Fibroblast of skin of left quadriceps (primary cell): ENCODE measurements at places on chromosomes 3 and 15.

- DNase-seq, result no peak
Observed at GRCh38 chr3:48294611-48295263, 38.7 kb downstream of the SPINK8 start.

DNA sequence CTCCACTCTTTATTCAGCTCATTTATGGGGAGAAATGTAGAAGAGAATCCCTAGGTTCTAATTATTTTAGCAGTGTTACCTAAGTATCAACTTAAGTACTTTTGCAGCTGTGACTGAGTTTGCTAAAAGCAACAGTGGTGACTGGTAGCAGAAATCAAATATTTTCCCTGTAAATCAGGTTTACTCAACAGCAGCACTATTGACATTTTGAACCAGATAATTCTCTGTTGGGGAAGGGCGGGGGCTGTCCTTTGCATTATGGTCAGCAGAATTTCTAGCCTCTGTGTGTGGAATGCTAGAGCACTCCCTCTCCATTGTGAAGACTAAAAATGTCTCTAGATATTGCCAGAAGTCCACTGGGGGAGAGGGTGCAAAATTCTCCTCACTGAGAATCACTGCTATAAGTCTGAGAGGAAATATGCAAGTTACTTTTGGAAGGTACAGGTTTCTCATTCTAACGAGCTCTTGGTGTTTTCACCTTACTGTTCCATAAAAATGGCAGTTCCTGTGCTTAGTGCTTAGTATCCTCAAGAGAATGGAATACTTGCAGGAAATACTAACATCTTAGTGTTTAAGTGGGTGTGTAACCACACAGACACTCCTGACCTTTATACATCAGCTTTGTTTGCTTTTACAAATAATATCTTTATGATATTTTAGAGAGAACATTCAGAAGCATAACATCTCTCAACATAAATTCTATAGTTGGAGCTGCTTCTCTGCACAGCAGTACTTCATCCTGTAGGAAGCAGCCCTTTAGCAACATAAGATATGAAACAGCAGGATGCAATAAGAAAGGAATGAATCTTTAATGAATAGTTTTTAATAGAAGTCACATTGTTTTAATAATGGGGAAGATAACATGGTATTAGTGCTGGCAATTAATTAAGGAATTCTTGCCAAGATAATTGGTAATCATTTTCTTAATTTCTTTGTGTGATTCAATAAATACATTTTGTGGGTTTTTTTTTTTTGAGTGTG lies 246.5 kb upstream of the GOLIM4 start:
- no peak for DNase-seq

- DNase-seq, result no peak
Observed at GRCh38 chr3:42591811-42592210, 1.2 kb downstream of the SS18L2 start.

DNA sequence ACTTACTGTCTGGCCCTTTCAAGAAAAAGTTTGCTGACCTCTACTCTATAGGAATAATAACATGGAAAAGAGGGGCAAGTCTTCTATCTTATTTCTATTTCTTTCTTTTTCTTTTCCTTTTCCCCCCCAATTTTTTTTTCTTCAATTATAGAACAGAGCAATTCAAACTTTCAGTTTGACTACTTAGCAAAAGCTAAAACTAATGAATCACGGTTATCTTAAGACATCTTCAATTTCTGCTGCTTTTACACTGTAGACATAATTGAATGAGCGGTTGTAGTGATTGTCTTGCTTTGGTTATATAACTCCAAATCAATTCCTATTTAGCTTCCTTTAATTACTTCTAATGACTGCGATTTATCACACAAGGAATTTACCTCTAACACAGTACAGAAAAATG lies 74.3 kb upstream of the P2RY1 start:
- no peak for DNase-seq

GRCh38 chr3:101635954-101636798 lies 40.8 kb downstream of the ZBTB11 start:
- DNase-seq, result peak; percentile 6

DNA sequence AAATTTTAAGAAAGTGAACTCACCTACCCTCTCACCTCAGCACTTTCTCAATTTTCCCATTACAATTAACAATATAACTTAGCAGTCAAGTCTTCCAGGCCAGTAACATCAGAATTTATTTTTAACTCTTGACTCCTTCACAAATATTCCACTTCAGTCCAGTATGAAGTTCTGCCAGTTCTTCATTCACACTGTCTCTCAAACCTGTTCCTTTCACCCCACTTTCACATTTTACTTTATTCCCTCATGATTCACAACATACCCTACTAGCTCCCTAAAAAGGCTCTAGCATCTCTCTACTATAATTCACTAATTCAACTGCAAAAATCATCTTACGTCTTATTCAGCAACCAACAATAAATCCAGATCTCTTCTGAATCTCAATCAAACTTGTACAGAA lies 3.8 kb downstream of the GSK3B start:
- no peak for DNase-seq

DNA sequence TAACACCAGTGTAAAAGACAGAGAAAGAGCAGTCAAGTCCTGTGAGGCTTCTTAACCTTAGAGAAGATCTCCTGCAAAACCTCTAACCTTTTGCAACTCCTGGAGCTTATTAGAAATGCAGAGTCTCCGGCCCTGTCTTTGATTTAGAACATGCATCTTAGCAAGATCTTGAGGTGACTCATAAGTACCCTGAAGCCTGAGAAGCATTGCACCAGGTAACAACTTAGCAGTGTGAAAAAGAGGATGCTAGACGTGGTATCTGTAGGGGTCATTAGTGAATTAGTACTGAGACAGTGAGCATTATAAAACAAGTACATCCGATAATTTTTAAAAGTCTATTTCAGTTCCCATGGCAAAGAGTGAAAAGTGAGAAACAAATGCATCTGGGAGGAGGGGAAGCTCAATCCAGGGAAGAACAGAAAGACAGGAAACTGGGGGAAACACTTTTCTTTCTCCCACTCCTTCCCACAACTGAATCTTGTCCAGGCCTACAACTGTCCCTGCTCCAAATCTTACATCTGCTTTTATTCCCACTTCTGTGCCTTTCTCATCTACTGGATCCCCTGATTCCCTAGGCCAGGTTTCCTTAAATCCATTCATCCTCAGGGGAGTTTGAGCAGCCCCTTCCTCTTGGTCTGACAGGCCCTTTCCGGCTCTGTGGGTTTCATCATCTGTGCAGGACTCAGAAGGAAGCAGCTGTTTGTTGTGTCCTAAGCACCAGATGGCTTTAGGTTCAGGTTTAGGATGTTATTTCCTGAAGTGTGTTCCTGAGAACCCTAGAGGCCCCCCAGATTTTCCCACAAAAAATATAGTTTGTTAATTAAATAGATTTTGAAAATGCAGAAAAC lies 128.1 kb upstream of the IL12A start:
- DNase-seq, result no peak

- no peak for DNase-seq
Observed at GRCh38 chr15:101204739-101205535, 46.9 kb downstream of the CHSY1 start.

DNA sequence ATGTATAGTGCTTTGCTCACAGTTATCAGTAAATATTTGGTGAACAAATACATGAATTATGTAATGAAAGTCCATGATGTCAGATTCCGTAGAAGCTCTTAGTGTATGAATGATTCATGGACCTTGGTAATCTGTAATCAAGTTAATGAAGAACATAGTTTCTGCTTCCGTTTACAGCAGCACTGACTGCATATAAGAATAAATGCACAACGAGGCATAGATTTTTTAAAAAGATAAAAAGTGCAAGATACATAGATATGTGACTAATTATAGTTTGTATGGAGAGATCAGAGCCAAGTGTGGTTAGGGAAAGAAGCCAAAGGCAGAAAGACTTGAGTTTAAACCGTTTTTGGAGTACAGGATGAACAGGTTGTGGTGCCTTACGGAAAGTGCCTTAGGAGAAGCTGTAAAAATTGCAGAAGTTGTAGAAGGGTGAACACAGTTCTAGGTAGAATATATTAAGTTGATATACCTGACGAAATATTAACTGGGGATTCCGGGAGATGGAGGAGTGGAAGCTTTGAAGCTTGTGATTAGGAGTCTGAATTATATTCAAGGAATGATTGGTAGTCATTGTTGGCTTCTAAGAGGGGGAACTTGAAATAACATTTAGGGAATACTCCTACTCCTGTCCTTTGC lies 293.1 kb downstream of the NLGN1 start:
- DNase-seq, result peak; percentile 14

DNA sequence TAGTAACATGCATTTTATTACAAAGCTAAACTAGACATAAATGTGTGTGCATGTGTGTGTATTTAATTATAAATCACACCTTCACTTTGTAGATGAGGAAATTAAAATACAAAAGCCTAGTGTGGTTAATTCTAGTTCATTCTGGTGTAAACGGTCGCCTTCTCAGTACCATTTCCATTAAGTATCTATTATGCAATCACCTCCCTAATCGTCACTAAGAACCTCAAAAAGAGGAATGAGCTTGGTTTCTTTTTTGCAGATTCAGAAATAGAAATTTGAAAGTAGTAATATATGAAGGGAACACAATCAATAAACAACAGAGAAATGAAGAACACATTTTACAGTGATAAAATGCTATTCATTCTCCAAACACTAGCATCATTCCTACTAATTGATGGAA lies 233.2 kb downstream of the ZBBX start:
- no peak for DNase-seq

GRCh38 chr15:36401586-36401966 lies 177.8 kb upstream of the CDIN1 start:
- no peak for DNase-seq

GRCh38 chr3:52527732-52528585 lies 5.7 kb downstream of the NT5DC2 start:
- DNase-seq, result no peak

DNA sequence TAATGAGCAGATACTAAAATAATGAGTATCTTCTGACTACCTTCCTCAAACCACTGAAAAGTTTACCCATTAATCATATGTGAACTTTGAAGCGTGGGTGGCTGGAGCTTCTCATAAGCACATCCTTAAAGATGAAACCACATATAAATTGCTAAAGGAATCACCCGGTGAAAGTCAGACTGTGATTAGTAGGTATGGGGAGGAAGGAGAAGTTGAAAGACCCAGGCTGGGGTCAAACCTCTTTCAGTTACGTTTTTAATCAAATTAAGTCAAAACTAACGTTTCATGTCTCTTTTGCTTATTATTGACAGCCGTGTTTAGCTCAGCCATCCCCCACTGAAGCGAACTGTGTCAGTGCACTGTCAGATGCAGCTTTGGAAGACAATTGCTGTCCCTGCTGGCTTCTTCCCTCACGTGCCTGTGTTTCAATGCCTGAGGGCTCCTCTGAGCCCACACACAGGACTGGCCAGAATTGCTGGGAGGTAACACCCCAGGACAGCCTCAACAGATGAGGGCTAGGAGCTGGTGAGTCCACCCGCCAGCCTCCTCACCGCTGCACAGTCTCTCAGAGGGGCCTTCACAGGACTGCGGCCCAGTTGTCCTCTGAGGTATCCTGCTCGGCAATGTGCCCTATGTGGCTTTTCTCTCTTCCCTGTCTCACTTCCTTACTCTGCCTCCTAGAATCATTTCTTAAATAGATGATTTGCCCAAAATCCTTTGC lies 29.3 kb upstream of the SH3BP5 start:
- DNase-seq, result no peak
